Large intestine (tissue), 12 donors: ENCODE measurements at places on chromosomes 11 and 22. TPM values are rescaled to one million over a fixed set of nuclear protein-coding genes. Genes with fewer than 3 reads are reported as not detected.

DNA sequence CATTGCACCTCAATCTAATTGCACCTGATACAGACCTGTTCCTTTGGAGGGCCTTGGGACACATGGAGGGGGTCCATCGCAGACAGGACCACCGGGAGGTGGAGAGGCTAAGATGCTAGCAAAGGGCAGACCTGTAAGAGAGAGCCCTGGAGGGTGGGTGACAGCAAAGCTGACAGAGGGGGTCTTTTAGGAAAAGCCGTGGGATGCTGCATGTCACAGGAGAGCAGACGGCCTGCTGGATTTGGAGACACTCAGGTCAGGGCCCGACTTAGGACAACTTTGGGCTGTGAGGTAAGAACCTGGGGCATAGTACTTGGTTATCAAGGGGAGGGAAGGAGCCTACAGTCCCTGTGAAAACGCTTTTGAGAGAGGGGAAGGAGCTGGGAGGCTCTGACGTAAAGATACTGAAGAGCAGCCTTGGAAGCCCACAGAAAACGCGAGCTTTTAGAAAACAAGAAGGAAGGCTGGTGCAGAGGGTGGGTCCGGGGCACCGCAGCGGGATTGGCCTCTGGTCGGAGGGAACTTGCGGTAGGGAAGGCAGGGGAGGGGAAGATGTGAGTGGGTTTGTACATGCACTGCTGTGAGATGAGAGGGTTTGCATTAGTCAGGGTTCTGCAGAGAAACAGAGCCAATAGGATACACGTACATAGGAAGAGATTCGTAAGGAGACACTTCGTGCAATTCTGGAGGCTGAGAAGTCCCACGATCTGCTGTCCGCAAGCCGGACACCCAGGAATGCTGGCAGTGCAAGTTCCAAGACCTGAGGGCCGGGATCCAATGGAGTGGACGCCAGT is 868.5 kb downstream of the TBC1D22A start:
- no peaks in the 10 kb centered on the region for H3K4me1 ChIP-seq
- no peak overlapping the region for H3K27ac ChIP-seq
- no peaks in the 10 kb centered on the region for H3K27me3 ChIP-seq
- H3K36me3 ChIP-seq = no peaks in the 10 kb centered on the region
- H3K4me3 ChIP-seq = no peak overlapping the region

DNA sequence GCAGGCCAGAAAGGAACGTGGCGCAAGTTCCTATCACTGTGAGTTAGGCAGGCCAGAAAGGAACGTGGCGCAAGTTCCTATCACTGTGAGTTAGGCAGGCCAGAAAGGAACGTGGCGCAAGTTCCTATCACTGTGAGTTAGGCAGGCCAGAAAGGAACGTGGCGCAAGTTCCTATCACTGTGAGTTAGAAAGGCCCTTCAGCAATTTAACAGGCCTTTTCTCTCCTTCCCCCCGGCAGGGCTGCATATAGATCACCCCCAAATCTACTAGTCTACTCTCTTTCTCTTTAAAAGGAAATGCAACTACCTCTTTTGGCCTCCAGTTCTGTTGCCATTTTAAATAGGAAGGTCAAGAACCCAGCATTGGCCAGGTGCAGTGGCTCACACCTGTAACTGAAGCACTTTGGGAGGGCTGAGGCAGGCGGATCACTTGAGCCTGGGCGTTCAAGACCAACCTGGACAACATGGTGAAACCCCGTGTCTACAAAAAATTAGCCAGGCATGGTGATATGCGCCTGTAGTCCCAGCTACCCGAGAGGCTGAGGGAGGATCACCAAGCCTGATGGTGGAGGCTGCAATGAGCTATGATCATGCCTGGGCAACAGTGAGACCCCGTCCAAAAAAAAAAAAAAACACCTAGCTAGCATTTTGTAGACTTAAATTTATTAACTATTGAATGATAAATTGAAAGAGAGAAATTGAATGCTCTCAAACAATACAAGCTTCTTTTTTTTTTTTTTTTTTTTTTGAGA is 14.9 kb downstream of the FAM118B start:
- no peaks in the 10 kb centered on the region for H3K27me3 ChIP-seq
- H3K4me3 ChIP-seq = no peak overlapping the region
- H3K36me3 ChIP-seq = no peaks in the 10 kb centered on the region
- H3K4me1 ChIP-seq = no peaks in the 10 kb centered on the region

GRCh38 chr11:78138694-78139421 is 568 bp downstream of the ALG8 start:
- peak overlapping the region; percentile 63 for H3K4me3 ChIP-seq
- peaks cover 2% of the 10 kb centered on the region for H3K36me3 ChIP-seq
- H3K4me1 ChIP-seq = peaks cover 4% of the 10 kb centered on the region
- peak overlapping the region; percentile 48 for H3K27ac ChIP-seq

DNA sequence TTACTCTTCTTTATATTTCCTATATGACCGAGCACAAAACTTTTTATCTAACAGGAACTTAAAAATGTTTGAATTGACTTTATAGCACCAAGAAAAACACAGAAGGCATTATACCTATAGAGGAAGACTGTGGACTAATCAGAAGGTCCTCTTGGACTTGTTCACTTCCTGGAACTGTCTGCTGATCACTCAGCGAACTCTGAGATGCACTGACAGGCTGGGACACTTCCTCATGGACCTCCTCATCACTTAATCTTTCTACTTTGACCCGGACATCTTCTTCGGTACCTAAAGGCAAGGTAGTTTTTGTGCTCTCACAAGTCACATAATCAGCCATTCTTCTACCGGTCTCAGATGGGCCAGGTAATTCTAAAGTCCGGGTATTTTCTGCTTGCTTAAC is 54.0 kb downstream of the ZBTB44 start:
- no peaks in the 10 kb centered on the region for H3K27me3 ChIP-seq
- no peak overlapping the region for H3K27ac ChIP-seq
- peak; percentile 62 for DNase-seq
- H3K4me1 ChIP-seq = no peaks in the 10 kb centered on the region
- H3K36me3 ChIP-seq = peaks cover 25% of the 10 kb centered on the region
- H3K4me3 ChIP-seq = no peak overlapping the region

The MLC1 gene
- 0.57 TPM for polyA plus RNA-seq

DNA sequence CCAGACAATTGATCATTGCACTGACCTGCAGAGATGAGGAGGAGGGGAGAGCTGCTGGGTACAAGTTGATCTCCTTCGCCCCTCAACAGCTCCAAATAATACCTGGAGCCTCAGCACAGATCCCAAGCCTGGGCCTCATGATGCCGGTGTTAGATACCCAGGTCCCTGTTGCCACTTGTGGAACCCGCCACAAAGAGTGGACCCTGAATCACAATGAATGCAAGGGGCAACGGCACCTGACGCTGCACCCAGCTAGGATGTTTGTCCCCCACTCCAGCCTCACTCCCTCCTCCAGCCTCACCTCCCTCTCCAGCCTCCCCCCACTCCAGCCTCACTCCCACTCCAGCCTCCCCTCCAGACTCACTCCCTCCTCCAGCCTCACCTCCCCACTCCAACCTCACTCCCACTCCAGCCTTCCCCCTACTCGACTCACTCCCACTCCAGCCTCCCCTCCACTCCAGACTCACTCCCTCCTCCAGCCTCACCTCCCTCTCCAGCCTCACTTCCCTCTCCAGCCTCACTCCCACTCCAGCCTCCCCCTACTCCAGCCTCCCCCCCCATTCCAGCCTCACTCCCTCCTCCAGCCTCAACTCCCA is 879.0 kb downstream of the BRD1 start:
- no peaks in the 10 kb centered on the region for H3K27me3 ChIP-seq
- H3K36me3 ChIP-seq = no peaks in the 10 kb centered on the region
- H3K4me1 ChIP-seq = no peaks in the 10 kb centered on the region

DNA sequence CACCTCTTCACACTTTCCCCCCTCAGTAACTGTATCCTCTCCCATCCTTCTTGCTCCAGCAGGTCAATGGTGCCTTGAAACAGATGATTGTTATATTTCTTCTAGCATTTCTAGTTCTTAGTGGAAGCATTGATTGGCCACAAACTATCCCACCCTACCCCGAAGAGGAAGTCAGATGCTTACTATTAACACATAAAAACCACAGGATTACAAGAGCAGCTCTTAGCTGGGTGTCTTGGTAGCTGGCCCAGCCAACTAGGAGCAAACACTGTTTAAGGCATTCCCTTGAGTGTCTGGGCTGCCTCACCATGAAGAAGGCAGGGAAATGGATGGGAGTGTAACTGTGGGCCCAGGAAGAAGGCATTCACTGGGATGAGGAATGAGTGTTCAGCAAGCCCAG is 176.6 kb downstream of the GRIK4 start:
- no peak overlapping the region for H3K4me3 ChIP-seq
- H3K27ac ChIP-seq = no peak overlapping the region
- no peak for DNase-seq
- no peaks in the 10 kb centered on the region for H3K36me3 ChIP-seq
- no peaks in the 10 kb centered on the region for H3K4me1 ChIP-seq

The RIMBP3C gene
- polyA plus RNA-seq = 0.04 TPM

DNA sequence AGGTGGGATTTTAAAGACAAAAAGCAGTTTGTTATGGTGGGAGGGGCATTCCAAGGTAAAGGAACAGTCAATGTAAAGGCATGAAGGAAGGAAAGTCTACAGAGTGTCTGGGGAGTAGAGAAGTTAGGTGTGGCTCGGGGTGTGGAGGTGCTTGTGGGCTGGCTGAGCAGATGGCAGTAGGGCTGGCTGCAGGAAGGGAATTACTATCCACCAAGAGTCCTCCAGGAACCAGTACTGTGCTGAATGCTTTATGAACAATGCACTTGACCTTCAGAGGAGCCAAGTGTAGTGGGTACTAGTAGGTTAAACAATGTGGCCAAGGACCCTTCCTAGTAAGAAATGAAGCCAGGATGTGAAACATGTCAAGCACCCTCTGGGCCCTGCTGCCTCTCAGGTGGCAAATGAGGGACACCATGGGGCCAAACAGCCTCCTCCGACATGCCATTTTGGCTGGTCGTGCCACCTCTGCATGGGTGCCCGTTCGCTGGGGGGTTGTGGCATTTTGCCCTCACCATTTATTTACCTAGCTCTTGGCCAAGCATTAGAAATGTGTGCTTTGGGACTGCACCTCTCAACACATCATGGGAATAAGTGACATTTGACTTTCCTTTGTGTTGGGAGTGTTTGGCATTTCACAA is 123.6 kb upstream of the TENM4 start:
- DNase-seq = no peak
- no peaks in the 10 kb centered on the region for H3K36me3 ChIP-seq
- H3K4me1 ChIP-seq = no peaks in the 10 kb centered on the region
- H3K27ac ChIP-seq = no peak overlapping the region
- H3K4me3 ChIP-seq = no peak overlapping the region

DNA sequence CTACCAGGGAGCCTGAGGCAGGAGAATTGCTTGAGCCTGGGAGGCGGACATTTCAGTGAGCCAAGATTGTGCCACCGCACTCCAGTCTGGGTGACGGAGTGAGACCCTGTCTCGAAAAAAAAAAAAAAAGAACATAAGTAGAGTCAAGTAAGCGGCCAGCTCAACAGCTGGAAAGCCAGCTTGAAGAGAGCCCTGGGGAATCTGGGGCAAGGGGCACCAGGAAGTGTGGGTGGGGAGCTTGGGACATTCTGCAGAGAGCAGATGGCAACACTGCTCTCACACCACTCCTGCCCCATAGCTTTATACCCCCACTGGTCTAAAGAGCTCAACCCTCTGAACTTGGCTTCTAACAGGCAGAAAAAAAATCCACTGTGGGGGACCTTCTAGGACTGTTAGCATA is 505.6 kb downstream of the BUD13 start:
- H3K36me3 ChIP-seq = no peaks in the 10 kb centered on the region
- no peak overlapping the region for H3K4me3 ChIP-seq
- H3K27ac ChIP-seq = no peak overlapping the region

DNA sequence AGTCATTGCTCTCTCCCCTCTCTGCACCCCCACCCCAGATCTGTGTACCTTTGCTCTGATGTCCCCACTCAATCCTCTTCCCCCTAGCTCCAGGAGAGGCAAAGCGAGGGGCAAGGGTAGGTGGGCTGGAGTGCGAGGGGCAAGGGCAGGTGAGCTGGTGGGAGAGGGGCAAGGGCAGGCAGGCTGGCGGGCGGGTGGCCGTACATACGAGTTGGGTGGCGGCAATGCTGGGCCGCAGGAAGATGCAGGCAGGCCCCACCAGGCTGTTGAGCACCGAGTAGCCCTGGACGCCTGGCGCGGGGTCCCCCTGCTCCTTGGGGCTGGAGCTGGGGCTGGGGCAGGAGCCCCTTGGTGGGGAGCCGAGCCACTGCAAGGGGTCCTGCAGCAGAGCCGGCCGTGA is 908 bp downstream of the CABP2 start:
- H3K27me3 ChIP-seq = no peaks in the 10 kb centered on the region
- peaks cover 13% of the 10 kb centered on the region for H3K4me1 ChIP-seq
- no peak for DNase-seq
- no peak overlapping the region for H3K4me3 ChIP-seq

The PGA3 gene
- 0.63 TPM for polyA plus RNA-seq

GRCh38 chr22:20965104-20965887 is 1.8 kb upstream of the AIFM3 start:
- peaks cover 12% of the 10 kb centered on the region for H3K4me1 ChIP-seq
- H3K4me3 ChIP-seq = peak overlapping the region; percentile 31
- no peak for DNase-seq
- H3K27me3 ChIP-seq = peaks cover 10% of the 10 kb centered on the region
- no peak overlapping the region for H3K27ac ChIP-seq

The TPBGL gene
- 0.39 TPM for polyA plus RNA-seq

The MMP27 gene
- 0.24 TPM for polyA plus RNA-seq

DNA sequence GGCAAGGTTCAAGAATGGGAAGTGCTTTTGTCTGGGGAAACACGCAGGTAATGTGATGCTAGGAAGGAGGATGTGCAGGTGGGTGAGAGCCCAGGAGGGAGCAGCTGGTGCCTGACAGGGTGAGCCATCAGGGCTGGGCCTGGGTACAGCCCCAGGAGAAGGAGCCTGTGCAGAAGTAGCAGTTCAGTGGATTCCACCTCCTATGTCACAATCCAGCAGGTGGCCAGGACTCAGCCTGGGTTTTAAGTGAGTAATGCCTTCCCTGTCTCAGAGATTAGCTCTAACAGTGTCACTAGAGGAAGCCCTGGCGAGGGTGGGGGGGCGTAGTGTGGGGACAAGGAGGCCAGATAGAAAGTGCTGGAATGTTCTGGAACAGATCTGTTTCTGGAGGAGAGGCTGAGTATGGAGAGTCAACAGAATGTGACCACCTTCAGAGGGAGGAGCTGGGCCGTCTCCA is 8.1 kb downstream of the RIC8A start:
- peaks cover 75% of the 10 kb centered on the region for H3K36me3 ChIP-seq
- no peak for DNase-seq
- H3K4me3 ChIP-seq = no peak overlapping the region
- no peak overlapping the region for H3K27ac ChIP-seq
- no peaks in the 10 kb centered on the region for H3K27me3 ChIP-seq
- peaks cover under 1% of the 10 kb centered on the region for H3K4me1 ChIP-seq

The MAML2 gene
- polyA plus RNA-seq = 11.2 TPM

The MAPK8IP1 gene
- 9.0 TPM for polyA plus RNA-seq

The TEX12 gene
- polyA plus RNA-seq = 0.27 TPM

The ZFTA gene
- polyA plus RNA-seq = 48.8 TPM

GRCh38 chr11:33551051-33551450 is 149.6 kb downstream of the C11orf91 start:
- H3K27ac ChIP-seq = no peak overlapping the region
- no peak overlapping the region for H3K4me3 ChIP-seq
- H3K27me3 ChIP-seq = no peaks in the 10 kb centered on the region
- DNase-seq = no peak
- no peaks in the 10 kb centered on the region for H3K36me3 ChIP-seq
- H3K4me1 ChIP-seq = no peaks in the 10 kb centered on the region

- H3K4me3 ChIP-seq = no peak overlapping the region
- H3K36me3 ChIP-seq = no peaks in the 10 kb centered on the region
- peaks cover 3% of the 10 kb centered on the region for H3K27me3 ChIP-seq
- no peak overlapping the region for H3K27ac ChIP-seq
- H3K4me1 ChIP-seq = no peaks in the 10 kb centered on the region
Measured at GRCh38 chr11:14927146-14927545, 35.1 kb upstream of the CYP2R1 start.
